ENCODE measurements at places on chromosomes 7 and 10.

GRCh38 chr7:158614700-158615099 is 27.1 kb upstream of the PTPRN2 start:
- no peak for DNase-seq

- DNase-seq = no peak
Observed at GRCh38 chr10:112792487-112793201, 157.4 kb upstream of the TCF7L2 start.

DNA sequence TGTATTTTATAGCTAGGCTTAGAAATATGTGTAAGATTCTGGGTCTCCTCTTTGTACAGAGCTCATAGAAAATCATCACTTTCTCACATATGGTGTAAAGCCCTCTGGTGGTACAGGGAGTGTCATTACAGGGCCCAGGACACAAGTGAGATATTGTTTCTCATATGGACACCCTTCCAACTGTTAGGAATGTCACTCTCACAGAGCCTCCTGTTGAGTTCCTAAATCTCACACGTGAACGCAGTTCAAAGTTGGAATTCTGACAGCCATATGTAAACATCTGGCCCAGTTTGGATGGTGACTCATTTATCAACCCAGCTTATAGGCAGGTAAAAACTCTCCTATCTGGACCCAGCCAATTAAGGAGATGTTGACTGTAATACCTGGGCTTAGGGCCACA is 35.4 kb upstream of the ZNF107 start:
- no peak for DNase-seq

GRCh38 chr10:62023329-62023728 is 121.8 kb downstream of the ARID5B start:
- no peak for DNase-seq

- no peak for DNase-seq
Observed at GRCh38 chr7:6654113-6654841, 17.2 kb downstream of the ZNF316 start.

DNA sequence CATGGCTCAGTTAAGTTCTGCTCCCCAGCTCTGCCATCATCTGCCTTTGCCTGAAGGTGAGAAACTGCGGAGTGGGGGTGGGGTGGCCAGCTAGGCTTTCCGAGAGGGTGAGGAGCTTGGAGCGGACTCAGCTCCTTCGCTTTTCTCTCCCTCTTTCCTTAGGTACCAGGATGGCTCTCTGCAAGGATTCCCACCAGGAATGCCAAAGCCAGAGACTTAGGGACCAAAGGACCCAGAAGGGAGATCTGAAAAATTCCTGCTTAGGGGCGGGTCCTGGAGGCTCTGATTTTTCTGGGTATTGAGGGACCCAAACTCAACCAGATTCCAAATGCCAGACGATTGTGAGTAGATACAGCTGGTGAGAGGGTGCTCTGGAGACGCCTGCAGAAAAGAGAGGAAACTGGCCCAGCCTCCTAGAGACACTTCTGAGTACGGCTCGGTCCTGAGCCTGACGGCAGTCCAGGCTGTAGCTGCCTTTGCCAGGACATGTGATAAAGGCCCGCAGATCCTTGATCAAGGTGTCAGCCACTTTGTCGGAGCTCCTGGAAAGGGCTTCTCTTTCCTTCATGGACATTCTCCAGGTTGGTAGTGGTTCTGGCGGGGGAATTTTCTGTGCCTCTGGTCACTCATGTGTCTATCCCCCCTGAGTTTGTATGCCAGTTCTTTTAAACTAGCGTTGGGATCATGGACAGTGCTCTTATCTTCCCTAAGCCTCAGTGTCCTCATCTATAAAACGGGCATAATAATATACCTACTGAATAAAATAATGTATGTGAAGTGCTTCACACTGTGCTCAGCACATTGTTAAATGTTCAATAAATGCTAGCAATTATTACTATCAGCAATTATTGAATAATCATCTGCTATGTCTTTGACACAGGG is 42.5 kb upstream of the BTRC start:
- DNase-seq = no peak

- DNase-seq = no peak
Observed at GRCh38 chr10:125548878-125549277, 134.1 kb downstream of the TEX36 start.

DNA sequence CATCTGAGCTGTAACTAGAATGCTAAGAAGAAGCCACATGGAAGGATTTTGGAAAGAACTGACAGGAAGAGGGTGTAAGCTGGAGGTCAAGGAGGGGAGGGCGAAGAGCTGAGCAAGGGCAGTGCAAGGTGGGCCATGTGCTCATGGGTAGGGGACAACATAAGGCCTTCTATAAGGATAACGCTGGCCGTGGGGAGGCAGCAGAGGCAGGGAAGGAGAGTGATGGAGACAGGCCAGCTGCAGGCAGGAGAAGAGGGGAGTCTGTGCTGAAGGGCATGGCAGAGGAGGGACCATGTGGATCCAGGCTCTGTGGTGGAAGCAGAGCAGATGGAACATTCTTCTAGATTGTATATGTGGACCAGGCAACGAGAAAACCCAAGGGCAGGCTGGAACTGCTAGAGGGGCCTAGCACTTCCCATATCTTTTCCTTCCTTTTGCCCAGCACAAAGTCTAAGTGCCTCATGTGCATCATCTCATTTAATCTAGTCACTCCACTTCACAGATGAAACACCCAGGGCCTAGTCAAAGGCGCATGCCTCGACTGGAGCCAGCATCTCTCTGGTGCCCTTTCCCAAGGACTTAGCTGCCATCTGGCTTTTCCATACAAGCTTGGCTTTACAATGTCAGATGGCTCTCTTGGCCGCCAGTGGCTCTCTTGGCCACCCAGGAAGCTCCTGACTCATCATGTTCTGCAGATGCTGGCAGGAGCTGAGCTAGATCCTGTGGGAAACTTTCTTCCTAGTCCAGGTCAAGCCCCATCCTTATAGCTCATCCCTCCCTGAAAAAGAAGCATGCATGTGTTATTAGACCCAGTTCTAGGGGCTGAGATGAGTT is 6.6 kb downstream of the LRRC18 start:
- DNase-seq = no peak

DNA sequence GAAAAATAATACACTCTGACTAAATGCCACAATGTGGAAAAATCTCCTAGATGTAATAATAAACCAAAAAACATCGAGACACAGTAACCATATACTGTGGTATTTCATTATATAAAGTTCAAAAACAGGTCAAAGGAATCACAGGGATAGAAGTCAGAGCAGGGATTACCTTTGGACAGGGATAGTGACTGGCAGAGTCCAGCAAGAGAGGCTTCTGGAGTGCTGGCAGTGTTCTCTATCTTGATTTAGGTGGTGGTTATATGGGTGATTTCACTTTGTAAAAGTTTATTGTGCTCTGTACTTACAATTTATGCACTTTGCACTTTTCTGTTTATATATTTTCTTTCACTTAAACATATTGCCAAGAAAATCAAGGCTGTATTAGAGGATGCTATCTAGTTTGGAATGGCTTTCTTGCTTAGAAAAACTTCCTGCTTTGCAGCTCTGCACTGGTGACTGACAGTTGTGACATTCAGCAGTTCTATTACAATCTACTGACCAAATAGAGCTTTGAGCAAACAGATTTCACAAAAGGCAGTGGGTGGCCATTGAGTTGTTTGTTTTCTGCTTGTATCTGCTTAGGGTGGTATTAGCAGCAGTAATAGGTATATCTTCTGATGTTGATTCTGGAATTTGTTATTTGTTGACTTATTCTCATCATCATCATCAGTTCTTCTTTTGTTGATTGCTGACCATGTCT is 263.6 kb upstream of the LRGUK start:
- no peak for DNase-seq

GRCh38 chr10:112991888-112992491 is 41.9 kb downstream of the TCF7L2 start:
- DNase-seq = no peak

GRCh38 chr7:155984609-155985405 is 172.5 kb upstream of the SHH start:
- DNase-seq = no peak

DNA sequence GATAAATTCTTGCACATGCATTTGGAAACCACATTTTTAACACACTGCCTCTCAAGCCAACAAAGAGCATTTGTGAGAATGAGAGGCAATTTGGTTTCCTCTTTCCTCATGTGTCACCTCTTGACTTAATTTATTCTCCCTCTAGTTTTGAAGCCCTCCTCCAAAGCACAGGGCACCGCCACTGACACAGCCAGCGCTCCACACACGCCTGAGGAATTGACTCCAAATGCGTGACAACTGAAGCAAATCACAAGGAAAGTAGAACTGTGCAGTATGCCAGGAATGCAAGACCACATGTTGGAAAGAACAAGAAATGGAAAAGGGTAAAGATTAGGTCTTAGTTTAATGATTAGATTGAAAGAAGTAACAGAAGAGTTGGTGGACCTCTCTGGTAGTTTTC is 173.3 kb downstream of the LSM5 start:
- DNase-seq = no peak

DNA sequence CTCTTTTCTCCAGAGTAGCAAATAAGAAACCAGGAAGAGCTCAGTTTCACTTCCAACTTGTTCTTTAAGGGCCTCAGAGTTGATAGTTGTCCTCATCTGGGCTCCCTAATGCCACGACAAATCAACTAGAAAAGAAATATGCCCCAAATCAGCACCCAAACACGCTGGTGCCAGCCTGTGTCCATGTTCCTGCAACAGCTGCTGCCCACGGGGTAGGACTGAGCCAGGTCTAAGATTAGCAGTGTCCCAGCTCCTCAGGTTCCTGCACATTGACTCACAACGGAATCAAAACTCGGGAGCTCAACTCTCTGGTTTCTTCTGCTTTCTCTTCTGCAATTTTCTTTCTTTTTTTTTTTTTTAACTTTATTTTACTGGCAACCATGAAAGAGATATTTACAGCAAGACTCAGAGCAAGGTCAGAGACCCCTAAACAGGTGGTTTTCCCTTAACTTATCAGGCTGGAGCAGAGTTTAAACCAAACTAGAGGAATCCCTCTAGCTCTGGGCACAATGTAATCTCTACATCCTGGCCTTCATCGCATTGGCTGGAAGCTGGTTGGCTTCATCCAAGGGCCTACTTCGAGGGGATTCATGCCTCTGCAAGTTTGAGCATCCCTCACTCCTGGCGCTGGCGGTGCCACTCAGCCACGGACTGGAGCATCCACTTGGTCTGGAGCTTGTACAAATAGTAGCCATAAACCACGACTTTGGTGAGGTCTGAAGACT is 126.1 kb downstream of the PFKFB3 start:
- no peak for DNase-seq

GRCh38 chr7:34879871-34880270 is 157.4 kb downstream of the DPY19L1 start:
- no peak for DNase-seq

DNA sequence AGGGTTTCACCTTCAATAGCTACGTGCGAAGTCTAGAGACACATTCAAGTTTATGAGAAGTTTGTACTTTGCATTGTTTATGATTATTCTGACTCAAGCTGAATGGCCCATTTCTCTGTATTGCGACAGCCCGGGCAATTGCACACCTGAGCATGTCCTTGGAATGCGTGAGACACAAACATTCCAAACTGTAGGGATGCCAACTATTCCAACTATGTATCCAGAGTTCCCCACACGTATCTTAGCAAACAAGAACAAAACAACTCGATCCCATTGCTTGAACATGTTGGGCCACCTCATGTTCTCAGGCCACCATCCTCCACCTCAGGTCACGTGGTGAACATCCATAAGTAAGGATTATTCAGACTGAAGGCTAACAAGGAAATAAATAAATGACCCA is 51.4 kb upstream of the EGFR start:
- no peak for DNase-seq

DNA sequence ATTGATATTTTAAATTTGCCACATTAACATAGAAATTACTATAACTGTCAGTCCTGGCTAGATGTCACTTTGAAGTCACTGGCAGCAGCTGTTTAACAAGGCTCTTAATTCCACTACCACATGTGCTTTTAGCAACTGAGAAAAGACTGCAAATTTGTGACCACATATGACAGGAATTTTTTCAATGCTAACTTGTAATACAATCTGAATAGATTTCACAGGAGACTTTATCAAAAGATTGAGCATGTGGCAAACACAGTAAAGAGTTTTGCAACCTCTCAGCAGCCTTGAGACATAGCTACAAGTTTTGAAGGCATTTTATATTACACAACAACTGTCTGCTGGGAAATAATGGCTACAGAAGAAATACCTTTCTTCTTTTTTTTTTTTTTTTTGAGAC is 73.0 kb downstream of the MICU1 start:
- no peak for DNase-seq

GRCh38 chr10:126558881-126559280 is 111.6 kb downstream of the C10orf90 start:
- DNase-seq = no peak

DNA sequence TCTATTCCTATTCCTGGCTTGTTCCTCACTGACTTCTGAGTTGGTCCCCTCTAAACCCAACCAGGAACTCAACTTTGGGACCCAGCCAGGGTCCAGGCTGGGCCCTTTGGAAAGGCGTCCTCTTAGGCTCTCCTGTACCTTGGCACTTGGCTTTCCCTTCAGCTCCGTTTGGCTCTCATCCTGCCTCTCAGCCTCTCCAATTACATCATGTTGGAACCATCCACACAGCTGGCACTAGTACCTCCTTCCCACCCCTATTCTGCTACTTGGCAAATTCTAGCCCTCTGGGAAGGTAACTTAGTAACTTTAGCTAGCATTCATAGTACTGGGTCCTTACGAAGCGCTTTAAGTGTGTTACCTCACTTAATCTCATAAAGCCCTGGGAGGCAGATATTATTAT is 205.3 kb upstream of the HABP2 start:
- no peak for DNase-seq

GRCh38 chr7:69839782-69840181 is 241.5 kb downstream of the AUTS2 start:
- DNase-seq = no peak

- peak; percentile 1 for DNase-seq
Observed at GRCh38 chr7:124856299-124856888, 73.2 kb downstream of the POT1 start.
